ENCODE measurements at places on chromosomes 7 and 10.

GRCh38 chr10:27225011-27225590 is 15.5 kb downstream of the ACBD5 start:
- no peak for DNase-seq

DNA sequence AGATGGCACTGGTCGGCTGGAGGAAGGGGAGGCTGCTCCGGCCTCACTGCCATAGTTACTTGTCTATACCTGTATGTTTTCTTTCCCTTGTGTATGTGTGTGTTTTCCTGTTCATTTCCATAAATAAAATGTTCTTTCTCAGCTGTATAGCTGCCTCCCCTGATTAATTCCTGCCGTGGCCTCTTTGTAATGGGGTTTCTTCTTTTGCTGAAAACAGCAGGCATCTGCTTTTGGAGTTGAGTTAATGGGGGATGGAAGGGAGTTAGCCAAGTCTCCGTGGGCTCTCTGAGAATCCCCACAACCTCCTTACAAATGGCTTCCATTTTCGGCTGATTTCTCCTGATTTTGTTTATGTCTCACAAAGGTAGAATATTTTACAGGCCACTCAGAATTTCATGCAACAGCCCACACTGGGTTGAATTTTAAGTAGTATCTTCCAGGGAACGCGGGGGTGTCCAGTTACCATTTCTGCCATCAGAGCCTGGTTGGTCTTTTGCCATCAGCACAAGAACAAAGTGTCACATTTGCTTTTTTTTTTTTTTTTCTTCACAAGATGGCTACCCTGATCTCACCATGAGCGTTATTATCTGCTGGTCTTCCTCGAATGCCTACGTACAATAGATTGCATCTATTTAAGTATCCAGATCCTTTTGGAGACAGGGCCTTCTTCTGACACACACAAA is 88.1 kb upstream of the NRP1 start:
- DNase-seq, result no peak

GRCh38 chr7:70607759-70608158 is 524.2 kb upstream of the GALNT17 start:
- DNase-seq, result no peak

DNA sequence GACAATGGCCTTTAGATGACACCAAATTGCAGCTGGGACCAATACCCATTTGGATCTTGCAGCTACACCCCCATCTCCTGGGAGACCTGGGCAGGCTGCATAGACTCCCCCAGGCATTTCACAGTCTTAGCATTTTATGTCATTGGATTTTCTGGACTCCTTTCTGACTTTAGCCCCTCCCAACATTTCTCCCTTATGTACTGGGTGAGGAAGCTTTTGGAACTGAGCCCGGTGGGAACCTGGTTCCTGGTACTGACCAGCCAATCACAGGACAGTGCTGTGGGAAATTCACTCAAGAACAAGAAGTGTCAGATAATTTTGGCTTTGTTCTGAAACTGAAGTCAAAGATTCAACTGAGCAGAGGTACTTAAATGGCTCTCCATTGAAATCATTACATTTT is 177.7 kb downstream of the ACTR3B start:
- DNase-seq, result no peak

- no peak for DNase-seq
Measured at GRCh38 chr10:59819683-59820082, 66.4 kb upstream of the MRLN start.

DNA sequence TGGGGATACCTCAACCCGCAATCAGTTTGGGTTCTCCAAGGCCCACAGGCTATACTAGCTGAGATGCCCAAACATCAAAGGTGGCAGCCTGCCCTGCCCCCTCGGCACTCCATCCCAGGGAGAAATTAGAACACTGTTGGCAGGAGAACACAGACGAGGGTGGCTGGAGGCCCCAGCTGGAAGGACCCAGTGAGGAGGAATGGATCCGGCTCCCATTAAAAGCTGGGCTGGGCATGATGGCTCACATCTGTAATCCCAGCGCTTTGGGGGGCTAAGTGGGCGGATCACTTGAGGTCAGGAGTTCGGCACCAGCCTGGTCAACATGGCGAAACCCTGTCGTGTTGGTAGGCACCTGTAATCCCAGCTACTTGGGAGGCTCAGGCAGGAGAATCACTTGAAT is 199.9 kb upstream of the GNAI1 start:
- no peak for DNase-seq

GRCh38 chr7:29806208-29806994 is at the start of gene WIPF3:
Gene WIPF3, plus strand, starts transcription at chr7:29806508. Its CDS starts 28,217 bp downstream, at chr7:29834725.
- no peak for DNase-seq

DNA sequence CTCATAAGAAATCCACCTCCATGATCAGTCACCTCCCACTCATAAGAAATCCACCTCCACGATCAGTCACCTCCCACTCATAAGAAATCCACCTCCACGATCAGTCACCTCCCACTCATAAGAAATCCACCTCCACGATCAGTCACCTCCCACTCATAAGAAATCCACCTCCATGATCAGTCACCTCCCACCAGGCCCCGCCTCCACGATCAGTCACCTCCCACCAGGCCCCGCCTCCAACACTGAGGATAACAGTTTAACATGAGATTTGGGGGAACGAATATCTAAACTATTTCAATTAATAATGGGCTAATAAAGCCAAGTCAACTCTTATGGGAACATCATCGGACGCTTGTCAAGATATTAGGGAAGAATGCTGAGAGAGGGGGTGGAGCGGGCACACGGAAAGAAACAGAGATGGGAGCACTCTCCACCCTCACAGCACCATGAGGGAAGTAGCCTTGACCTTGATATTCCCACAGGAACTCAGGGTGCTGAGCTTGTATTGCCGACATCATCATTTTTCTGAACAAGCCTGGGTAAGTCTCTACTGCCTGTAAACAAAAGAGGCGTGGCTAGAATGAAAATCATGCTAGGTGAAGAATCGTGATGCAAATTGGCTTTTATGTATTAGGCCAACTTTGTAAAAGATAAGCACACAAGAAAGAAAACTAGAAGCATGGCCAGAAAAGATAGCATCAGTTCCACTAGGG is 303.5 kb upstream of the KLF6 start:
- DNase-seq, result peak; percentile 15

DNA sequence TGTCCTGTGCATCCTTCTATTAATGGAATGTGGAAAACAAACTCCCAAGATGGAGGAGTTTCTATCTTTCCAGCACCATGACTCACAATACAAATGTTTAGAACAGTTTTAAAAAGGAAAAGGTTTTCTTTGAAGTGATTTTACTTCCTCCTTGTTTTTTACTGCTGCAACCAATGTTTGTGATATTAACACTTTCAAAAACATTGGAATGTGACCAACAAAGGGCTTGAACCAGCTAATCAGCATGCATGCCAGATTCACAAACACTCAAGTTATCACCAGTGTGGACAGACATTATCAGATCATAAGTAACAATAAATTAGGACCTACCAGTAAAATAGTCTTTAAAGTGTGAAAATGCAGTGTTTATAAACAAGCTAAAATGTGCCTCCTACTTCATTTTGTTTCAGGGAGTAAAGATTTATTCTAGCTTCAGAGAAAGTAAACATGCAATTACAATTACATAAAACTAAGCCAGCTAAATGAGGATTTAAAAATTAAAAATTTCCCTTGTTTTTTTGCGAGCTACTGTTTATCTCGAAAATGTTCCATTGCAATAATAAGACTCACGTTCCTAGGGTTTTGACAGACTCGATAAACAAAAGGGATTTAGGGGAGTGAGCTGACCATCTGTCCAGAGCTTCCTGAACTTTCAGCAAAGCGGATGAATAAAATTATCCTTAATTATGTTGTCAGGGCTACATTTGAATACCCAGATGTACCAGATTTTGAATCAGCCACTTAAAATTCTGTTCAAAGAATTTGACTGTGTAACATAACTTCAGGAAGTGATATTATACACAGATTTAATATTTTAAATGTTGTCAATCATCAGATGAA is 29.8 kb downstream of the CPVL start:
- DNase-seq, result no peak

Data from stimulated activated CD4-positive, alpha-beta T cell treated with anti-CD3 and anti-CD28 coated beads, Interleukin-12 subunit alpha, Interleukin-12 subunit beta, amount 100 ng/mL, for 4 hours (primary cell).